Calu3 (cell line): ENCODE measurements at places on chromosomes 2 and 18. TPM values are rescaled to one million over a fixed set of nuclear protein-coding genes. Genes with fewer than 3 reads are reported as not detected.

DPYSL5 gene
- 0.32 TPM in 1 of 2 replicates, not detected in the other for total RNA-seq

UGT1A8 gene
- not detected in 2 replicates for total RNA-seq

GRCh38 chr2:76469066-76469465, 758.4 kb upstream of the GCFC2 start:
- no peak for DNase-seq

DNA sequence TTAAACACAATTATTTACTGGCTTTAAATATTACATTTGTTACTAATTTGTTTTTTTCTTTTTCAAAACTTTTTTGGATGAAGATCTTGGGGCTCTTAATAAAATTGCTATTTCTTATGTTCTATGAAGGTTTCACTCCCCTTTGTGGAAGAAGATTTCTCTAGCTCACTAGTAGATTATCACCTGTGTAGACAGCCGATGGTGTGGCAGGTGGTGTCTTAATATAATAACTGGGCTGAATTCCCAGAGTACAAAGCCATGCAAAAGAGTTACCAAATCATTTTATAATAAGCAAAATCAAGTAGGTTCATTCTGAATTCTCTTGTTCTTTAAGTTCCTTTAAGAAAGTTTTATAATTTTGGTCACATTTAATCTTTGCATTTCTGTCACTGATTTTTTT, 233.7 kb downstream of the CCDC102B start:
- DNase-seq: no peak

DNA sequence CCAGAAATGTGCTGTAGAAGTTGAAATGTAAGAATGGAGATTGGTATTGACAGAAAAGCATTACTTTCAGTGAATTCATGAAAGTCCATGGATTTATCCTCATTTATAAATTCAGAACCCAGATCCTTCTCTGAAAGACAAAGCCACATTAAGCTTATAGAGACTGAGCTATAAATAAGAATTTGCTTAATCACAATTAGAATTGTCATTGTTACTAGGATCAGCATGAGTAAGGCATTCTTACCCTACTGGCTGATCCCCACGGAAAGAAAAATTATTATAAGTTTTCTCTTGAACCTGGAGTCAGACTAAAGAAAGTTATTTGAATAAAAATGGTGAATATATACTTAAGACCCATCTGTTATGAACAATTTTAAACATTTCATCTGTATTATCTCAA, 199.2 kb upstream of the DTNA start:
- DNase-seq: no peak
